Endothelial cell of umbilical vein (primary cell): ENCODE measurements at places on chromosomes 16 and 17. TPM values are rescaled to one million over a fixed set of nuclear protein-coding genes. Genes with fewer than 3 reads are reported as not detected.

CD19 gene
- total RNA-seq: not detected in 2 replicates

TMEM235 gene
- total RNA-seq: 0.38 TPM in 1 of 2 replicates, not detected in the other

WFIKKN2 gene
- not detected in 2 replicates for total RNA-seq

MARVELD3 gene
- not detected in 2 replicates for total RNA-seq

DGKE gene
- 20.3 and 22.9 TPM in 2 replicates for total RNA-seq

FNDC8 gene
- total RNA-seq: not detected in 2 replicates

WRAP53 gene
- 23.7 and 28.0 TPM in 2 replicates for total RNA-seq

ZNF19 gene
- 2.3 and 2.6 TPM in 2 replicates for total RNA-seq

NPIPB2 gene
- total RNA-seq: 11.7 and 15.4 TPM in 2 replicates

IRX3 gene
- total RNA-seq: not detected in 2 replicates

ASGR1 gene
- 10.2 and 14.0 TPM in 2 replicates for total RNA-seq

CHST4 gene
- total RNA-seq: not detected in 2 replicates

SPAG7 gene
- total RNA-seq: 65.1 and 75.2 TPM in 2 replicates

KRT36 gene
- not detected in 2 replicates for total RNA-seq

PARD6A gene
- 1.3 and 1.7 TPM in 2 replicates for total RNA-seq

CCNF gene
- 46.6 and 48.9 TPM in 2 replicates for total RNA-seq

GAST gene
- total RNA-seq: not detected in 2 replicates

KRT222 gene
- not detected in 2 replicates for total RNA-seq

APOBR gene
- total RNA-seq: not detected in 2 replicates

TBC1D28 gene
- total RNA-seq: not detected in 2 replicates

MYADML2 gene
- not detected in 2 replicates for total RNA-seq

ADAD2 gene
- total RNA-seq: not detected in 2 replicates

CTRB1 gene
- not detected in 2 replicates for total RNA-seq

OTOA gene
- 0.22 TPM in 1 of 2 replicates, not detected in the other for total RNA-seq

KCNH4 gene
- total RNA-seq: 0.11 TPM in 1 of 2 replicates, not detected in the other

TBC1D3I gene
- total RNA-seq: 0.60 and 1.3 TPM in 2 replicates

KCNJ18 gene
- total RNA-seq: not detected in 2 replicates

CDH3 gene
- total RNA-seq: 0.28 TPM in 1 of 2 replicates, not detected in the other

SPHK1 gene
- total RNA-seq: 70.7 and 85.6 TPM in 2 replicates

CDH5 gene
- 765 and 804 TPM in 2 replicates for total RNA-seq

KCNJ2 gene
- 11.5 and 15.5 TPM in 2 replicates for total RNA-seq

KCNAB3 gene
- 2.4 and 4.2 TPM in 2 replicates for total RNA-seq

BEAN1 gene
- total RNA-seq: not detected in 2 replicates

NARF gene
- total RNA-seq: 83.4 and 85.6 TPM in 2 replicates

ABI3 gene
- total RNA-seq: 35.2 and 35.7 TPM in 2 replicates

MAZ gene
- 311 TPM in 2 replicates for total RNA-seq

KRTAP2-3 gene
- total RNA-seq: not detected in 2 replicates

RAB40C gene
- 16.7 and 18.8 TPM in 2 replicates for total RNA-seq

SYNGR3 gene
- 0.81 and 0.95 TPM in 2 replicates for total RNA-seq

HID1 gene
- 36.8 and 41.4 TPM in 2 replicates for total RNA-seq

CD300E gene
- total RNA-seq: not detected in 2 replicates

UTS2R gene
- not detected in 2 replicates for total RNA-seq

SSH2 gene
- total RNA-seq: 52.1 and 60.9 TPM in 2 replicates

CMTM1 gene
- total RNA-seq: 9.3 and 12.3 TPM in 2 replicates

CCL8 gene
- not detected in 2 replicates for total RNA-seq

C17orf58 gene
- total RNA-seq: 13.4 and 24.5 TPM in 2 replicates

LRRC37A3 gene
- 7.1 and 16.1 TPM in 2 replicates for total RNA-seq

PRDM7 gene
- total RNA-seq: not detected in 2 replicates

FGF11 gene
- 1.8 TPM in 1 of 2 replicates, not detected in the other for total RNA-seq

SPATA22 gene
- not detected in 2 replicates for total RNA-seq

CCDC43 gene
- total RNA-seq: 31.7 and 36.3 TPM in 2 replicates

TMEM100 gene
- not detected in 2 replicates for total RNA-seq

ST6GALNAC1 gene
- total RNA-seq: 0.55 TPM in 1 of 2 replicates, not detected in the other

TNS4 gene
- total RNA-seq: not detected in 2 replicates

GSG1L2 gene
- not detected in 2 replicates for total RNA-seq
